ENCODE measurements at places on chromosomes 3 and 15. TPM values are rescaled to one million over a fixed set of nuclear protein-coding genes. Genes with fewer than 3 reads are reported as not detected.

GRCh38 chr3:30493911-30494311 is 112.5 kb upstream of the TGFBR2 start:
- DNase-seq: no peak
- no peaks in the 10 kb centered on the region for H3K36me3 ChIP-seq
- no peaks in the 10 kb centered on the region for H3K4me1 ChIP-seq
- H3K27me3 ChIP-seq: no peaks in the 10 kb centered on the region
- H3K4me3 ChIP-seq: no peak overlapping the region

POLR2M gene
- total RNA-seq: 42.1 TPM

ZPLD1 gene
- total RNA-seq: not detected

- H3K36me3 ChIP-seq: no peaks in the 10 kb centered on the region
- H3K27me3 ChIP-seq: no peaks in the 10 kb centered on the region
- no peak overlapping the region for H3K27ac ChIP-seq
- no peaks in the 10 kb centered on the region for H3K4me1 ChIP-seq
Measured at GRCh38 chr3:150300852-150301517, 107.1 kb upstream of the TSC22D2 start.
